Iris pigment epithelial cell (primary cell): ENCODE measurements at places on chromosomes 6 and 20.

DNA sequence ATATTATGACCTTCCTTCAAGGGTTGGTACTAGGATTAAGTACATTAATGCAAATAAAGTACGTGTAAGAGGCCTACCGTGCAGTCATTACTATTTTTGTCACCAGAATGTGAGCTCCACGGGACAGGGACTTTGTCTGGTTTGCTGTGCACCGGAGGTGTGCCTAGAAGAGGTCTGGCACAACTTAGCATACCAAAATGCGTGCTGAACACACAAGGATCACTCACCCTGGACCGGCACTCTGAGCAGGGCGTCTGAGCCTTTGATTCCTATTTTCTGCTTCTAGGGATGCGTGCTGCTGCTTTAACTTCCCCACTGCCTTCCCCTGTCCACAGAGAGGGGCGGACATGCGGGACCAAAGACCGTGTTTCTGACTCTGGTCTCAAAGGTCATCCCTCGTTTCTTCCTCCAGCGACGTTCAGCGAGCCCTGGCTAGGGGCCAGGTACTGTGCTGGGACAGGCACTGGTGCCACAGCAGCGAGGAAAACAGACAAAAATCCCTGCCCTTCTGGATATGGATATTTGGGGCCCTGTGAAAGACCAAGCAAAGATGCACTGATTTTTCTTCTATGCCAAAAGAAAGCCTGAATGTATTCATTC lies 222.7 kb downstream of the BMP7 start:
- no peak for DNase-seq

GRCh38 chr6:26233649-26234420 lies 131.2 kb upstream of the BTN3A2 start:
- DNase-seq = peak; percentile 69

- DNase-seq = no peak
Observed at GRCh38 chr6:125164696-125165095, 11.1 kb downstream of the TPD52L1 start.

DNA sequence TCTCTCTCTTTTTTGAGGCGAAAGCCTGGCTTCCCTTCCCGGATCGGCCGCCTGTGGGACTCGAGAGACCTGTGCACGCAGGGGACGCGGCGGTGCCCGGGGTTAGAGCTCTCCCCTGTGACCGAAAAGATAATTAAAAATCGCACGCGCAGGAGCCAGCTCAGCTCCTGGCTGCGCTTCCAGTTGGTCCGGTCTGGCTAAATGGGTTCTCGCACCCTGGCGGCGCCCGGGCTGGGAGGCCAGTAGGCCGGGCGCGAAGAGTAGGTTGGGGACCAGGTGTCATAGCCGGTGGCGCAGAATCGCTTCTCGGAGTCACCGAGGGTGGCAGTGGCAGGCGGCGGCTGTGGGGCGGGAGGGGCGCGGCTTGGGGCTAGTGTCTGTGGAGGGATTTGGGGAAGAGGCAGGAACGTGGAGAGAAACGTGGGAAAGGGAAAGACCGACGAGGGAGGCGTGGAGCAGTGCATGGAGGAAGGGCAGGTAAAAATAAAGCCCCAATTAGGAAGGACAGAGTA lies 41.9 kb upstream of the SUPT3H start:
- peak; percentile 52 for DNase-seq

DNA sequence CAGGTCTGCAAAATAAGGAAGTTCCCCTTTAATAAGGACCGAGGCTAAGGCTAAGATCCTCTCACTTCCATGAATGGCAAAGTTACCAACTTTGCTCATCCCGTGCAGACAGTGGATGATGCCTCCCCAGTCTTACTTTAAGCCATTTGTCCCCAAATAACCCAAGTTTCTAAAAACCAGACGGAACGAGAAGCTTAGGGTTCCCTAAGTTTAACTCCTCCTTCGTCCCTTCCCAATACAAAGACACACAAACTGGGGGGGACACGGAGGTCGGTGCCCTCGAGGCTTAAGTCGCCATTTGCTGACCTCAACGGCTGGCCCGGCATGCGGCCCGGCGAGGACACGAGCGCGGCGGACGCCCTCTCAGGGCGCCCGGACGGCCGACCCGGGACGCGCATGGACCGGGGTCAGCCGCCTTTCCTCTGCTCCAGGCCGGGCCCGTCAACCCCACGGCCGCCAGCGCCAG lies 527 bp downstream of the FBXO30 start:
- DNase-seq = no peak

GRCh38 chr6:100440935-100441334 lies 23.8 kb downstream of the SIM1 start:
- DNase-seq = no peak

DNA sequence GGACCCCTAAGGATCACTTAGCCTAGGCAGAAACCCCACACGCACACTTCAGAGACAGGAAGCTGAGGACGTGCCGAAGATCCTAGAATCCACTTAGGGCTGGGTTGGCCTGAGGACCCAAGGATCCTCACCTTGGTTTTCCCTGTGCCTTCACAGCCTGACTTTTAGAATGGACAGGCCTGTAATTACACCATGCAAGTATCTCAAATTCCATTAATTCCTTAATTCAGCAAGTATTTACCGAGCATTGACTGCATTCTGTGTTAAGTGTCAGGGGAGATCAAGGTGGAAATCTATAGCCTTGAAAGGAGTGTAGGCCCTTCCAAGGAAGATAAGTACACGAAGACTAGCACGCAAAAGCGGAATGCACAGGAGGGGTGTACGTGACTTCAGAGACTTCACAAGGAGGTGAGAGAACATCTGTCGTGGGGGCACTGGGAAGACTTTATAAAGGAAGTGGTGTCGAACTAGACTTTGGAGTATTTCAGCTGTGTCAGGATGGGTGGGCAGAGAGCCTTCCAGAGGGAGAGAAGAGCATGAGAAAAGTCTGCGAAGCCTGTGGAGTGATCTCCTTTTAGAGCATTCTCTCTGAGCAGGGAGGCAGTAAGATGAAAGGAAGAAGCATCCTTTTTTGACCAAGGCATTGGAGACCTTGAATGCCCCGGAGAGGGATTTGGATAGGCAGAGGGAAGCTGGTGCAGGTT lies 4.0 kb downstream of the DSP start:
- no peak for DNase-seq

DNA sequence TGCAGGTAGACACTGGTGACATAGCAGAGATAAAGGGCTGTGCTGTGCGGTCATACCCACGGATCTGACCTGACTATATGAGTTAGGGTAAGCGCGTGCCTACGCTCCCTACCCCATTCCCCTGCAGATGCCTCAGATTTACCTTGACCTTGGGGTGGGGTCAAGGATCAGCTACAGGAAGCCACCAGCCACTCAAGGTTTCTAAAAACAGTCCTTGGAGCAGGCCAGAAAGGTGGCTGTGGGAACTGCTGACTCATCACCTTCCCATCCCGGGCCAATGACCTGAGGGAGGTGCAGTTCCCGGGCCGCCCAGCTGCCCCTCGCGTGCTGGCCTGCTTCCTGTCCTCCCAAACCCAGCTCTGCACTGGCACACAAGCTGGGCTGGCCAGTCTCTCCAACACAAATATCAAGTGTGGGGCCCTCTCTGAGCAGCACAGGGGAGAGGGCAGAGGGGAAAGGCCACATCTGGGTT lies 23.0 kb downstream of the KCNK5 start:
- no peak for DNase-seq

DNA sequence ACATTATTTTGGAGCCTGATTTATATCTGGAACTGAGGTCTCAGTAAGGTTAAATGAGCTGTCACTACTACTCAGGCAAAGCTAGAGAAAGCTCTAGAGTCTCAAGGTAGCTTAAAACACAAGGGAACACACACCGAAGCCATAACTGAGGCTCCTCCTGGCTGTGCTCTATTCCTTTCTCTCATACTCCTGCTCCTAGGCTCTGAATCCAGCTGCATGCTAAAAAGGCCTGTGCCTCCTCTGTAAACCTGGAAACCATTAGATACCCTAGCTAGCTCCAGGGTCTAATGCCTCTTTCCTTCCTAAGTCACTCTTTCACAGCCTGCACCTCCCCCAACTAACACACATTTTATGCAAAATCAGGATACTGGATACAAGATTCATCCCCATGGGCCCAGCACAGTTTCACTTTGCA lies 17.1 kb downstream of the RIPOR2 start:
- DNase-seq = no peak

DNA sequence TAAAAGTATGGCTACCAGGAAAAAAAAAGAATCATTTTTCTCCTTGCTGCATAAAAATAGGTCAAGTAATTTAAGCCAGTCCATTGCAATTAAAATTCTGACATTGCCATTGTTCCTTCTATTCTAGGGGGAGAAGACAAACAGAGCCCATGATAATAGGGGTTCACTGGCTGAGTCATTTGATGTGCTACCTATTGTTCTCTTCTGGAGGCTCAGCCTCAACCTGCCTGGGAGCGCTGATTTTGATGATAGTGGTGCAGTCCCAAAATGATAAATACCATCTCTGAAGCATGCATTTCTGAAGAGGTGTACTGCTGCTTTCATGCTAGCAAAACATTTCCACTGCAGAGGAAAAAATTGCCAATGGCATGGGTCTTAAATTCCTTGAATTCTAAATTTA lies 5.8 kb downstream of the CITED2 start:
- no peak for DNase-seq

- DNase-seq = no peak
Observed at GRCh38 chr6:137230547-137230946, 11.4 kb upstream of the IFNGR1 start.

DNA sequence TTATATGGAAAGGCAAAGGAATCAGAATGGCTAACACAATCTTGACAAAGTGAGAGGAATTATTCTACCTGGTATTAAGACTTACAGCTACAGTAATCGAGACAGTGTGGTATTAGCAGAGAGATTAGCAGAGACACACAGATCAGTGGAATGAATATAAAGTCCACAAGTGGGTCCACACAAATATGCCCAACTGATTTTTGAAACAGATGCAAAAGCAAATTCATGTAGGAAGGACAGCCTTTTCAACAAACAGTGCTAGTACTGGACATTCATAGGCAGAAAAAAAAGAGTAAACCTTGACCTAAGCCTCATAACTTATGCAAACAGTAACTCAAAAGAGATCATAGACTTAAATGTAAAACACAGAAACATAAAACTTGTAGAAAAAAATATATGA lies 22.6 kb downstream of the HACE1 start:
- no peak for DNase-seq

- no peak for DNase-seq
Observed at GRCh38 chr6:33731751-33732282, 14.9 kb downstream of the IP6K3 start.

GRCh38 chr6:144338474-144338873 lies 53.3 kb downstream of the UTRN start:
- DNase-seq = no peak

DNA sequence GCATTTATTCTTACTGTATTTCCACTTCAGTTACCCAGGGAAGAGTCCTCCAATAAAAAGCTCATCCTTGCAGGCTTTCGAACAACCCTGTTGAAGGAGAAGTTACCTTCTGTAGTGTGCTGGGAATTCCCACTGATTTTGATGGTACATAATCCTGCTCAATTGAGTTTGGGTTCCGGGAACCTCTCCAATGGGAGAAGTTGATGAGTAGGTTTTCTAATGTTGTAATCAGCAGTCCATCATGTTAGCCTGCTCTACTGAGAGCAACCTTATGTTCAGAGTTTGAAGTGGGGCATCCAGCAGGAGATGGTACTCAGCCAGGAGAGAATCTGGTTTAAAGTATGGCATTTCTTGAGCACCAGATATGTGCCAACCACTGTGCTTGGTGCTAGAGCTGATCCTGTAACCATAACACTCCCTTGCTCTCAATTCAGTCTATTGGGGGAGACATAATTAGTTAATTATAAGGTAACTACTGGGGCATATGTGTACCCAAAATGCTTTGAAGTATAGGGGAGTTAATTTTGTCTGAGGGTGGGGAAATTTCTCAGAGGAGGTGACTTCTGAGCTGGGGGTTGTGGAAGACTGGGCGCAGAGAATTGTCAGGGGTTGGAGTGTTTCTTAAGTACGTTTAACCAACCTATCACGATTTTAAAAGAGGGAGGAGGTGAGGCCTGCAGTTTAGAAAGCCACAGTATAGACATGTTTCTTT lies 2.1 kb downstream of the TOP1 start:
- DNase-seq = peak; percentile 62

- no peak for DNase-seq
Observed at GRCh38 chr6:151690303-151690702, 117.2 kb upstream of the ESR1 start.

DNA sequence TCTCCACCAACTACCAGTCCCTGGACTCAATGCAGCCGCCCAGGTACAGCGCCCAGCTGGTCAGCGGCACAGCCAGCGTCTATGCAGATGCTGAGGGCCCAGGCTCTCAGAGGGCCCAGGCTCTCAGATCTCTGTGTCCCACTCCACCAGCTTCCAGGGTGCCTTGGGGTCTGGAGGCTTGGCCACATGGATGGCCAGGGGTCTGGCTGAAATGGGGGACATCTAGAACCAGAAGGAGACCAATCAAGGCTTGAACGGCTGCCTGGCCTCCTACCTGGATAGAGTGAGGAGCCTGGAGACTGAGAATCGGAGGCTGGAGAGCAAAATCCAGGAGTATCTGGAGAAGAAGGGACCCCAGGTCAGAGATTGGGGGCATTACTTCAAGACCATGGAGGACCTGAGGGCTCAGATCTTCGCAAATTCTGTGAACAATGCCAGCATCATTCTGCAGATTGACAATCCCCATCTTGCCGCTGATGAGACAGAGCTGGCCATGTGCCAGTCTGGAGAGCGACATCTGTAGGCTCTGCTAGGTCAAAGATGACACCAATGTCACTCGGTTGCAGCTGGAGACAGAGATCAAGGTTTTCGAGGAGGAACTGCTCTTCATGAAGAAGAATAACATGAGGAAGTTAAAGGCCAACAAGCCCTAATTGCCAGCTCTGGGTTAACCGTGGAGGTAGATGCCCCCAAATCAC lies 44.1 kb upstream of the GRM4 start:
- no peak for DNase-seq

- DNase-seq = no peak
Observed at GRCh38 chr6:40148882-40149573, 214.8 kb upstream of the MOCS1 start.

- no peak for DNase-seq
Observed at GRCh38 chr6:118200160-118200559, 293.1 kb downstream of the SLC35F1 start.

GRCh38 chr20:32737371-32738223 lies 5.7 kb downstream of the COMMD7 start:
- peak; percentile 82 for DNase-seq

DNA sequence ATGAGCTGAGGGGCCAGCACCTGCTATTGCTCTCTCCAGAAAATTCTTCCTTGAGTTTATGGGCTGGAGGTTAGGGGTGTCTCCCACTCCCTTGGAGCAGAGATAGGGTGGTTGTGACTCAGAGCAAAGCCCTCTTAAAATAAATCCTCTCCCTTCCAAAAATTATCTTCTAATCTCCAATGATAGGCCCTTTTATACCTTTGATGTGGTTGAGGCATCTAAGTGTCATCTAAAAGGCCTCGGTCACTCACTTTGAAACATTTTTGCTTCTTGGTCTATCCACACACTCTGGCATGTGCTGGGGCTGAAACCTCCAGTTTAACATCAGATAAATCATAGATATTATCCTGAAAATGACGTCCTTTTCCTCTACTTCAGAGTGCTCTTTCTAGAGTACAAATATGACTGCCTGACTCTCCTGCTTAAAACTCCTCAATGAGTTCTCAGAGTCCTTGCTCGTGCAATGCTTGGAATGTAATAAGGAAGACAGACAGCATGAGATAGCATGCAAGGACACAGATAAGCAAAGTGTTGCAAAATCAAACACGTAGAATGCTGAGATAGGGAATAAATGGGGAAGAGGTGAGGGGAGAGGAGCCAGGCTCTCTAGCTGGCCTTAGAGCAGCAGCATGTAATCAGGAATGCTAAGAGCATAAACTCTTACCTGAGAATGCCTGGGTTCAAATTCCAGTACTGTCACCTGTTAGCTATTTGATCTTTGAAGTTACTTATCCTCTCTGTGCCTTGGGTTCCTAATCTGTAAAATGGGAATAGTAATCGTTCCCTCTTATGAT lies 374.1 kb upstream of the CITED2 start:
- peak; percentile 79 for DNase-seq
